ENCODE measurements at places on chromosomes 13 and 19.

DNA sequence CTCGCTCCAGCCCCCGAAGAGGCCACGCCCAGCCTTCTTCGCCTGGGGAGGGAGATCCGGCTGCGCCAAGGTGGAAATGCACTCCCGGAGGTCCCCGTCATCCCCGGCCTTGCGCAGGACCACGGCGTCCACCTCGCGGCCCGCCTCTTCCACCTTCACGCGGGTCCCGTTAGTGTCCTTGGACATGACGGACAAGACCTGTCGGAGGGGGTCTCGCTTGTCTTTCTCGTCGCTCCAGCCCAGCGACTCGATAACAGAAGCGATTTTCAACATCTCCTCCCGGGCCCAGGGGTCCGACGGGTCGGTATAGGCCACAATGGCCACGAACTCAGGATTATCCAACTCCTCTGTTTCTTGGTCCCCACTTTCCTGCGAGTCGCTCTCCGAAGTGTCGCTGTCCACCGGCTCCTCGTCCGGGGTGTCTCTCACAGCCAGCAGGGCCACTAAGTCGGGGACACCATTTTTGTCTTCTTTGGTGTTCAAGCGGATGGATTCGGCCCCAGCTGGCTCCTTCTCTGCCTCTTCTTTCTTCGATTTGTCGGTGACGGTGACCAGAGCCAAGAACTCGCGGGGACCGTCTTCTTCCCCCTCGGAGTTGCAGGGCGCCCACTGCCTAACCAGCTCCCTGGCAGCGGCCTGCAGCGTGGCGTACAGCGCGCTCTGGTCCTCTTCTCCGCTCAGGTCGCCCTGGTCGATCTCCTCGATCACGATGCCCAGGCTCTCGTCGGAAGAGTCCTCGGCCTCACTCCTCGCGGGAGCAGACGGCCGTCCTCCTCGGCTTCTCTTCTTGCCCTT, 1.3 kb downstream of the PNMA8B start:
- DNase-seq = no peak

GRCh38 chr19:5326545-5326944, 14.1 kb downstream of the PTPRS start:
- no peak for DNase-seq

GRCh38 chr13:30021611-30022010, 171.2 kb upstream of the UBL3 start:
- no peak for DNase-seq

DNA sequence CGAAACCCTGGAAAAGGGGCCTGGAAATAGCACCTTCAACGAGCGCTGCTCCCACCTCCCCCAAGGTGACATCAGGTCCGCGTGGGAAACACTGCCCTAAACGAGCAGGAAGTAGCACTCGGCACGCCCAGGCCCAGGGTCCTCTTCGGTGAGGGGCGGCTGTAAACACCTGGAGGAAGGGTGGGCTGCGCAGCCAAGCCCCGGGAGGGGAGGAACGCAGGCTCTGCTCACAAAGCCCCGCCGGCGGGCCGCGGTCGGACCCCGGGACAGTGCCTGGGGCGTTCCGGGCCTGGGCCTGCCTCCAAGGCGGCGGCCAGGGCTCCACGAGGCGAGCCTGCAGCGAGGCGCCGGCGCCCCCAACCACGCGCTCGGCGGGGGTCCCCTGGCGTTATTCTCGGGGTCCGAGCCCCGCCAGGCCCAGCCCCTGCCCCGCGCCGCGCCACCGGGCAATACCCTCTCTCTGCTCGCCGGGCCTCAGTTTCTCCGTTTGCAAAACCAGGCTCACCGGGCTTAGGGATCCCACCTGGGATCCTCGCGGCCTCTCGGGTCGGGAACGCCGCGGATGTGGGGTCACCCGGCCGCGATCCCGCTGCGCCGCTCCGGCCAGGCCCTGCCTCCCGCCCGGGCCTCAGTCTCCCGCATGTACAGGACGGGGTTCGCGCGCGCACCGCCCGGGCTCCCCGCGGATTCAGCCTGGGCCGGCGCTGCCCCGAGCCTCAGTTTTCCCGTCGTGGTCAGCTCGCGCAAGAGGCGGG, 630 bp downstream of the RNF126 start:
- DNase-seq = no peak

GRCh38 chr13:113787694-113788093, 28.7 kb downstream of the TMEM255B start:
- DNase-seq = no peak
